Keratinocyte (primary cell): ENCODE measurements at places on chromosomes 11 and 22. TPM values are rescaled to one million over a fixed set of nuclear protein-coding genes. Genes with fewer than 3 reads are reported as not detected.

Gene ADORA2A
- polyA plus RNA-seq: 0.09 to 0.37 TPM (median 0.20 TPM) in 3 replicates

Gene SPA17
- 10.0 to 19.5 TPM (median 16.8 TPM) in 3 replicates for polyA plus RNA-seq

Gene POU2AF2
- not detected in 3 replicates for polyA plus RNA-seq

Gene SLC22A6
- not detected in 3 replicates for polyA plus RNA-seq

Gene GRK3
- polyA plus RNA-seq: 6.0 to 8.1 TPM (median 6.3 TPM) in 3 replicates

Gene PPFIBP2
- 6.8 to 11.0 TPM (median 11.0 TPM) in 3 replicates for polyA plus RNA-seq

Gene E2F8
- 0.39 to 2.4 TPM (median 2.0 TPM) in 3 replicates for polyA plus RNA-seq

Gene MN1
- polyA plus RNA-seq: 2.2 to 8.5 TPM (median 2.2 TPM) in 3 replicates

Gene TMEM45B
- 2.1 to 4.1 TPM (median 2.6 TPM) in 3 replicates for polyA plus RNA-seq

Gene APLNR
- 0.03 TPM in 1 of 3 replicates, not detected in the others for polyA plus RNA-seq

Gene MPZL2
- polyA plus RNA-seq: 98.4 to 237 TPM (median 225 TPM) in 3 replicates

Gene TBX10
- polyA plus RNA-seq: not detected in 3 replicates

Gene CCDC87
- 0.04 to 0.09 TPM (median 0.07 TPM) in 3 replicates for polyA plus RNA-seq

Gene MYEOV
- 1.4 to 2.7 TPM (median 1.5 TPM) in 3 replicates for polyA plus RNA-seq

Gene H19
- polyA plus RNA-seq: 1.9 to 26.9 TPM (median 15.6 TPM) in 3 replicates

Gene GLB1L2
- polyA plus RNA-seq: 4.0 to 5.1 TPM (median 4.3 TPM) in 3 replicates

Gene ACR
- not detected in 3 replicates for polyA plus RNA-seq

Gene LRRC4C
- polyA plus RNA-seq: not detected in 3 replicates

Gene DBX1
- polyA plus RNA-seq: not detected in 3 replicates

Gene PAMR1
- 4.1 to 10.0 TPM (median 4.4 TPM) in 3 replicates for polyA plus RNA-seq

Gene DPAGT1
- 59.7 to 75.4 TPM (median 60.4 TPM) in 3 replicates for polyA plus RNA-seq

Gene INSC
- 0.08 to 0.15 TPM (median 0.13 TPM) in 3 replicates for polyA plus RNA-seq

Gene TPBGL
- not detected in 3 replicates for polyA plus RNA-seq

Gene PSMA1
- 159 to 293 TPM (median 175 TPM) in 3 replicates for polyA plus RNA-seq
